Eye (tissue), 1 donor: ENCODE measurements at places on chromosomes 6 and 20.
A peak's percentile ranks its signal among the peaks of the same experiment; 100 is the strongest.

DNA sequence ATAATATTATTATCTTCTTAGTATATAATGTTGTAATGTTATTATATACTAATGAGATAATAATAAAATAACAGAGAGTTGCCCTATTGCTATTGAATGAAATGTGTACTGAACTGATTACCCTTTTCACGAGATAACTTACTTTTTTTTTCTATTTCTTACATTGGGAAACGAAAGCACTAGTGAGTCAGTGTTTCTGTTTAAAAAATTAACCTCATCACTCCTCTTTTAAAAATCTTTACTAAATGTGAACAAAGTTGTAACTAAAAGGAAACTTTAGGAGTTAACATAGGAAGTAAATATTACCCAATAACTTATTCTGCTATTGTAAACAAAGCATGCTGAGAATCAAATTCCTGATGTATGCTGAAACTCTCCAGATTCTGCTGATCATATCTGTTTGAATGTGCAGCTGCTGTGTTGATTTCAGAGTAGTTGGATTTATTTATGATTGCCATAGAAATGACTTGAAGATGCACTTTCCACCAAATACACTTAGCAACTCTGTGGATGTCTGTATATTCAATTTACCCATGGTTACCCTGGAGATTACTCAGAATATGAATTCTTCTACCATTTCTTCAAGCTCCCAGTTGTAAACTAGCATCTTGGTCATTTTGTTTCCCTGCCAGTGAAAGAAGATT, 523.4 kb downstream of the TENT5A start:
- DNase-seq, result peak; percentile 23

DNA sequence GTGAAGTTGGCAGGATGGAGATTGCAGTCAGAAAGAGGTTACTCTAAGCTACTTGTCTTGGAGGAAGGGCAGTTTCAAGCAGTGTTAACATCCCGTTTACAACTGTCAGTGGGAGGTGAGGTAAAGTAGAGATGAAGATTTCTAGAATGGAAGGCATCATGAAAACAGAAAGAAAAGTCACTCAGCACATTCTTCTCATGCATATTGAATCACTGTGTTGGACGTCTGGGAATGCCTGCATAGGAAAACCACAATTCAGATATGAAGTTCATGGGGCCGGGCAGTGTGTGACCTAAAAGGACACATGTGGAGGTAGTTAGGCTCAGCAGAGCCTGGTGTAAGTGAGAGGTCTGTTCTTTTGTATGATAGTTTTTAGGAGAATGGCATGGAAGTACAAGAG, 73.5 kb upstream of the LAMP5 start:
- DNase-seq, result no peak

DNA sequence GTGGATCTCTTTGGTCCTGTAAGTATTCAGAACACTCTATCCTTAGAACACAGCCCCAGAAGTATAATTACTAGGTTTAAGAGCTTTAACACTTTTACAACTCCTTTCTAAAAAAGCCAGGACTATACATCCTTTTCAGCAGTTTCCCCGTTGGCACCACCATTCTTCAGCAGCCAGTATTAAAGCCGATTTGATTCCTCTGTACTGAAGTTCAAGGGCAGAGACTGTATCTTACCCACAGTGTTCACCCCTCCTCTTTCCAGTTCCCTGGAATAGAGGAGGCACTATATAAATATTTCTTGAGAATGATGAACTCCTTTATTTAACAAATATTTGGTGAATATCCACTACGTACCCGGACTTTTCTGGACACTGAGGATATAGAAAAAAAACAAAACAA, 15.9 kb downstream of the SEC63 start:
- DNase-seq, result no peak

GRCh38 chr6:11224252-11224965, 8.1 kb downstream of the NEDD9 start:
- no peak for DNase-seq

DNA sequence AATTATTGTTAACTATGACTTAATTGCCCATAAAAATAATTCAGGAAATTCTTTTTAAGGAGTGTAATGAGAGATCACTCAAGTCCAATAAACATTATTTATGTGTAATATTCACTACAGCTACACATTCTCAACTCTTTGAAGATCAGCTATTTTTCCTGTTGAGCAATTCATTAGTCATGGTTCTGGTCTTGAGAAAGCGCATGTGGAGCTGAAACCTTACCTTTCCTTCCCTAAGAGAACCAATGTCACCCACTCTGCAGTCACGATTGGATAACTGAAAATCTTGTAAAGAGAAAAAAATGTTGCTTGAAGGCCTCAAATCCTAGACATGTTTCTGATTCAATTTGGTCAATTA, 736.9 kb upstream of the MARCKS start:
- no peak for DNase-seq

DNA sequence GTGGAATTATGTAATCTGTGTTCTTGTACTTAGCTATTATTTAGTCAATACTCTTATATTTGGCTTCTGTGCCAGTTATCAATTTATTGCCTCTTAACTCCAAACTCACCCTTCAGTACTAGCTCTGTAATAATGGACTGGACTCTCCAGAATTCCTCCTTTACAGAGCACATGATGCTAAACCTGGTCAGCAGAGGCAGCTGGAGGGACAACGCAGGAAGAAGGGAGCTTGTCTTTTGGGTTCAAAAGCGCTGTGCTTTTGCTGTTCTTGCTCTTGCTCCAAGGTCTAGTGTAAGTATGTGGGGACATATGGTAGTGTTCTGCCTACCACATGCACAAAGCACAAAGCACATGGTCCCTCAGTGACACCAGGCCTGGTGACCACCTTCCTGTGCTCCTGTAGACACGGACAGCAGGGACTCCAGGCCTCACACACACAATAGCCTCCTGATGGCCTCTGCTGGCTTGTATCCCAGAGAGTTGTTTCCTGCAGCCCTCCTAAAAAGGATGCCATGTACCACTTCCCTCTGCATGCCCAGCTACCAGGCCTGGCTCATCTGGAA, 46.1 kb downstream of the CHD6 start:
- DNase-seq, result no peak
